Mucosa of descending colon (tissue), 3 donors: ENCODE measurements at places on chromosomes 3 and 15.

GRCh38 chr15:58462973-58463663 is 31.3 kb downstream of the LIPC start:
- DNase-seq: no peak

GRCh38 chr3:133271539-133271938 is 128.3 kb upstream of the BFSP2 start:
- no peak for DNase-seq

DNA sequence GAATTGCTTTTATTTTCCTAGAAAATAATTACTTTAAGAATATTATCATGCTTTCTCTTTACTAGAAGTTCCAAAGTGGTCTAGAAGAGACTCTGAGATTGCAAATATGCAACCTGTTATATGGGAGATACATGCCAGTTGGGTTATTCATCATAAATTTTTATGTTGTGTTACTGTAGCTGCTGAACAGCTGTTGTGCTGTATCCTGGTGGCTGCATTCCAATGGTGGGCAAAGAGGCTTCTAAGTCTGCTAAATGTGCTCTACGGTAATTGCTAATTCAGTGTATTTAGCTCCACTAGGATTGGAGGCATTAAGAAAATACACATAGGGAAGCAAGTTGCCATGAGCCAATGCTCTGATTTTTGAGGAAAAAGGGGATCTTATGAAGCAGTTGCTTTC is 409.0 kb downstream of the TUSC7 start:
- DNase-seq: no peak

- no peak for DNase-seq
Observed at GRCh38 chr3:56547486-56547885, 9.5 kb upstream of the CCDC66 start.

GRCh38 chr15:88890495-88890894 is 4.8 kb downstream of the HAPLN3 start:
- no peak for DNase-seq

GRCh38 chr15:100037901-100038300 is 303.9 kb downstream of the ADAMTS17 start:
- no peak for DNase-seq
